Activated CD4-positive, CD25-positive, alpha-beta regulatory T cell treated with anti-CD3 and anti-CD28 coated beads, Interleukin-2, amount 50 U/mL, for 24 hours (primary cell): ENCODE measurements at places on chromosomes 7 and 10.

DNA sequence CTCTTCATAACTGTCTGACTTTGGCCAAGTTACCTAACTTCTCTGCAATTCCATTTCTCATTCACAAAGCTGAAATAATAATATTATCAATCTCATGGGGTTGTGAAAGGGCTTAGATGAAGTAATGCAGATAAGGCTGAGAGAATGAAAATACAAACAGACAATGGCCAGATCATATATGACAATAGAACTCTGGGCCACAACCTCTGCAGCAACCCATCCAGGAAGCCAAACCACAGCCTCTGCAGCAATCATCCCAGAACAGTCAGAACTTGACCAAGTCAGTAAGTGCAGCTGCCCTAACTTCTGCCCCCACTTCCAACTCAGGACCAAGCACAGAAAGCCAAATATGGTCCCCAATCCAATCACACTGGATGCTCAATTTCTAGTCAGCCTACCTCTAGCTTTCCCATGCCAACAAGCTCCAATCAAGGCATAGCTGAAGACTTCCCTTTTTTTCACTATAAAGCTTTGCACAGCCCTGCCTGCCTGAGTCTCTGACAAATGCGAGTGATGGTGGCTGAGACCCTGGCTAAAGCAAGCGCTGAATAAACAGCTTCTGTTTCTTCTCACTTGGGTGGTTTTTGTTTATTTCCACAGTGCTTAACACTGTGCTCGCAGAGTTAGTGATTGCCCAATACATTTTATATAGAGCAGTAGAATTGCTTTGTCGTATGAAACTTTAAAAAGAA is 34.8 kb upstream of the TNPO3 start:
- no peak for ATAC-seq

DNA sequence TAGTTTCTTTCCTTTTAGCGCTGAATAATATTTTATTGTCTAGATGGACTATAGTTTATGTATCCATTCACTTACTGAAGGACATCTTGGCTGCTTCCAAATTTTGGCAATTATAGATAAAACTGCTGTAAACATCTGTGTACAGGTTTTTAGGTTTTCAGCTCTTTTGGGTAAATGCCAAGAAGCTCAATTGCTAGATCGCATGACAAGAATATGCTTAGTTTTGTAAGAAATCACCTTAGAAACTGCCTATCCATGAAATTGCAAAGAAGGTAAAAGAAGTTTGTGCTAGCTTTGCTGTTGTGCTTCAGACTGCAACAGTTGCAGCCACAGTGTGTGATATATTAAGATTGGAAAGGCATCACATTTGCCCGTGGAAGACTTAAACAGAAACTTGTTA is 103.2 kb upstream of the TNS3 start:
- no peak for ATAC-seq

DNA sequence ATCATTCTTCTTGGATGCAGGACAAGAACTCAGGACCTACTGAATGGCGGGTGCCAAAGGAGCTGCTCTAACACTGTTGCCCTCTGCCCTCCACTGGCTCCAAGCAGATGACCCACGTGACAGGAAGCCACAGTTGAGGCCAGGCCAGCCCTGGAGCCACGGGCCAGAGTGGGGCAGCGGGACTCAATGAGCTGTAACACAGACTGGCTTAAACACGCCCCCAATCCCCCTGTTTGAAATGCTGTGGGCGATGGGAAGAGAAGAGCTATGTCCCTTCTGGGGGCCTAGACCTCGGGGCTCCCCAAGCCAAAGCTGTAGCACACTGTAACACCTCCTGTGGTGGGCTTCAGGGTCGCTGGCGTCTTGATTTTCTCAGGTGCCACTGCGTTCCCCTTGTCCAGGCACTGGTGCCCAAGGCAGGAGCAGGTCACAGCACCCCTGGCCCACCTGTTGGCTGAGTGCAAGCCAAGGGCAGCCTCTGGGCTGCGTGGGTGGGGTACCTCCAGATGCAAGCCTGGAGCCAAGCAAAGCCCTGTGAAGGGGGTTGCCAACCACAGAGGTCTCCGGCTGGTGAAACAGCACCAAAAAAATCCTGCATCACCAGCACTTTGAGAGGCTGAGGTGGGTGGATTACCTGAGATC is 18.6 kb upstream of the ZMIZ2 start:
- ATAC-seq, result no peak

GRCh38 chr7:139763330-139763729 is 14.5 kb downstream of the HIPK2 start:
- ATAC-seq, result no peak

DNA sequence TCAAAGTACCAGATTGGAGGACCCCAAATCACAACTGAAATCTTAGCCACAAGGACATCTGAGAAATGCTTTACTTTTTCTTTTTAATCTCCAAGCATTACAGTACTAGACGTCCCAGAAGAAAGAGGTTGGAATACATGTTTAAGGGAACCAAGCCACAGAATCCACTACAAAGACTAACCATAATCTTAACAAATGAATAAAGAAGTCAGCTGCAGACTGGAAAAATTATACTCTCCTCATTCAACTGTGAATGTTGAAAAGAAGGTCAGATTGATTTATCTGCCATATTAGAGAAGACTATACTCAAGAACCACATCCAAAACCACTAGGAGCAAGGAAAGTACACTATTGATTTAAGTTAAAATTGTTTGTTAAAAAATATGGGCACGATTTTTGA is 102.1 kb upstream of the ABCB5 start:
- no peak for ATAC-seq

- no peak for ATAC-seq
These were observed 202.1 kb downstream of the PRPF18 start for GRCh38 chr10:13788711-13789447.

DNA sequence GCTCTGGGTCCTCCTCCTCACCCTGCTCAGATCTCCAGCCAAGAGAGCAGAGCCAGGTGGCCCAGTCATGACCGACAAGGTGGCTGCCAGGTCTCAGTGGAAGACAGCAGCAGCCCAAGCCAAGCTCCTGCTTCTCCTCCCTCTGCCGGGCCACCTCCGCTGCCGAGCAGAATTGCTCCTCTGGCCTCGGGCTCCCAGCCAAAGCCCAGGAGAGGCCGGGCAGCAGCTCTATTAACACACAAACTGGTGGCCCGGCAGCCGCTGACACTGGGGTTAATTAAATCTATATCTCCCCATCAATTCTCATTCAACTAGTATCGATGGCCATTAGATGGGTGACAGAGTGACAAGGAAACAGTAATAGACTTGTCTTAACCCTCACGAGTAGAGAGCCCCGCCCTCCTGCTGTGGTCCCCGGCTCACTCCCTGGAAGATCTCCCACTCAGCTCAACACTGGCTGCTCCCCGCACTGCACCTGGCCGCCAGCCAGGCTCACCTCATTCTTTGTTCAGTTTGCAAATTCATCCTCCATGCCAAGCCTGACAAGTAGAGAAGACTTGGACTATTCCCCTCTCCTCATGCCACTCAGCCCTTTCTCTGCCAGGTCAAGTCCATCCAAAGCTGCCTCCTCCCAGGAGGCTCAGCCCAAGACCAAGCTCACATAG is 74.1 kb upstream of the UNC5B start:
- no peak for ATAC-seq

GRCh38 chr10:4151466-4151865 is 366.5 kb upstream of the KLF6 start:
- no peak for ATAC-seq

- no peak for ATAC-seq
These were observed 54.5 kb downstream of the COA1 start for GRCh38 chr7:43674559-43675436.

DNA sequence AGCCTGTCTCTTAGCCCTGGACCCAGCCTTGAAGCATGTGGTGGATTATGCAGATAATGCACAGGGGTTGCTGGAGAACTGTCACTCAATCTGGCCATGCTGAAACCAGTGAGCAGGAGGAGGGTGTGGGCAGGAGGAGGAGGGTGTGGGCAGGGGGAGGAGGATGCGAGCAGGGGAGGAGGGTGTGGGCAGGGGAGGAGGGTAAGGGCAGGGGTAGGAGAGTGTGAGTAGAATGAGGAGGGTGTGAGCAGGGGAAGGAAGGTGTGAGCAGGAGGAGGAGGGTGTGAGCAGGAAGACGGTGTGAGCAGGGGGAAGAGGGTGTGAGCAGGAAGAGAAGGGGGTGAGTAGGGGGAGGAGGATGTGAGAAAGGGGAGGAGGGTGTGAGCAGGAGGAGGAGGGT is 18.8 kb downstream of the CAMK2B start:
- ATAC-seq, result no peak
